ENCODE measurements at places on chromosomes 3 and 15. TPM values are rescaled to one million over a fixed set of nuclear protein-coding genes. Genes with fewer than 3 reads are reported as not detected.

GRCh38 chr3:111810909-111811308 lies 48.2 kb upstream of the PHLDB2 start:
- H3K36me3 ChIP-seq, result no peaks in the 10 kb centered on the region
- H3K27me3 ChIP-seq, result no peaks in the 10 kb centered on the region

- no peak for DNase-seq
- no peaks in the 10 kb centered on the region for H3K4me1 ChIP-seq
- no peaks in the 10 kb centered on the region for H3K36me3 ChIP-seq
- peaks cover 6% of the 10 kb centered on the region for H3K27me3 ChIP-seq
- H3K4me3 ChIP-seq, result no peak overlapping the region
These were observed 67.4 kb downstream of the MECOM start for GRCh38 chr3:169596126-169596525.

- peaks cover 3% of the 10 kb centered on the region for H3K27me3 ChIP-seq
- peak overlapping the region; percentile 99 for H3K4me3 ChIP-seq
- peaks cover 63% of the 10 kb centered on the region for H3K4me1 ChIP-seq
- H3K27ac ChIP-seq, result peak overlapping the region; percentile 70
These were observed 4.2 kb downstream of the TRA2B start for GRCh38 chr3:185933374-185934173.

DNA sequence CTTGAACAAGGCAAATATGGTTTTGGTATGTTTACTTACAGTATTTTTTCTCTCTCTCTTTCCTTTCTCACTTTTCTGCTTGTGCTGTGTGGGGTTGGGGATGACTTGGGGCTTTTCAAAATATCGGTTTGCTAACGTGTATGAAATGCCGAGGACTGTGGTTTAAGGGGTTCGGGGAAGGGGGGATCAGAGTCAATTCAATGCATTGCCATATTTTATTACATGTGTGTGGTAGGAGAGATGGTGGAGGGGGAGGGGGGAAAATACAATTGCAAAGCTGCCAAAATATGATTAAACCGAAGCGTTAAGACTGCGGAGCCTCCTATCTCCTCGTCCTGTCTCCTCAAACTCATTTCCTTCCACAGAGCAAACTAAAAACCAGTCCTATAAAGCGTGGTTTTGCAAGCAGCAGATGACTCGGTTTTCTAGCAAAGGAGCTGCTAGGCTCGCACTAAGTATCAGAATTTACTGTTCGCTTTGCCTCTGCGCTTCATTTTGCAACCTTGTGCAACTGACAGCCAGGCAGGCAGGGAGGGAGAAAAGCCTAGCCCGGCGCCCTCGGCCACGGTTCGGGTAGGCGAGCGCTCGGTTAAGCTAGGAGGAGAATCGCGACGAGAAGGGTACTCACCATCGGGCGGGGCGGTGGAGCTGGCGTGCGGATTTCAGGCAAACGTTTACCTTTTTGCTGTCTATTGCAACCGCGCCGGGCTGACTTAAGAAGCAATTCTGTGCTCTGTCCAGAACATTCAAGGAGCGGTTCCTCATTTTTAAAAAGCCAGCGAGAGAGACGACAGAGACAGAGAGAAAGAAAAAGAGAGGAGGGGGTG lies 4.0 kb upstream of the NR2F2 start:
- H3K27me3 ChIP-seq, result peaks cover 78% of the 10 kb centered on the region
- H3K36me3 ChIP-seq, result no peaks in the 10 kb centered on the region
- no peak overlapping the region for H3K27ac ChIP-seq
- DNase-seq, result no peak
- H3K4me1 ChIP-seq, result peaks cover 11% of the 10 kb centered on the region

- no peak for DNase-seq
- H3K4me3 ChIP-seq, result no peak overlapping the region
- no peaks in the 10 kb centered on the region for H3K27me3 ChIP-seq
- H3K27ac ChIP-seq, result no peak overlapping the region
- H3K4me1 ChIP-seq, result peaks cover 5% of the 10 kb centered on the region
These were observed 3.5 kb upstream of the MEF2A start for GRCh38 chr15:99562238-99562637.

DNA sequence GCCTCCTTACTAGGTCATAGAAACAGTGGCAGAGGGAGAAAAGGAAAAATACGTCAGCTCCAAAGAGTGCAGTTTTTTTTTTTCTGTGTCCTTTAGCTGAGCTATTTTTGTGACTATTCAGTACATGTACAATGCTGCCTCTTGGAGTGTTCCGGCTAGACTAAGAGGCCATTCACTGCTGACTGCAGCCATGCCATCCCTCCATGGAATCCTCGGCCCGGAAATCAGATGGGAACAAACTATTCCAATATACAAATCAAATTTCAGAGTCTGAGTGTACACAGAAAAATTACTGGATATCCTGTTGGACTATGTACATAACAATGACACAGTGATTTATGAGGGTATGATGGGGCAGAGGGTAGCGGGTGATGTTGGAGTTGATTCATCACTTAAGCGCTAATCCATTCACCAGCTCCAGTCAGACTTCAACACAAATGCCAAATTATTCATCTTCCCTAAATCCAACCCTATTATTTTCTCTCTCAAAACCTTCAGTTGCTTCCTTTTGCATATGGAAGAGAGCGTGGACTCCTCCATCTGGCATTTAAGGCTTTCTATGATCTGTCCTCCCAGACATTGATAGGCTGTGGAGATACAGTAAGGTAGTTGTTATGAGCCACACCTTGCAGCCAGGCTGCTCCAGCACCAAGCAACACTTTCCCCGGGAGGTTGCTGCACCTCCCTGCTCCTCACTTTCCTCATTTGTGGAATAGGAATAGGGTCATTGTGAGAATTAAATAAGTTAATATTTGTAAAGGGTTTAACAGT lies 109.1 kb downstream of the LPP start:
- DNase-seq, result no peak
- H3K27me3 ChIP-seq, result no peaks in the 10 kb centered on the region
- H3K4me1 ChIP-seq, result peaks cover 3% of the 10 kb centered on the region

DNA sequence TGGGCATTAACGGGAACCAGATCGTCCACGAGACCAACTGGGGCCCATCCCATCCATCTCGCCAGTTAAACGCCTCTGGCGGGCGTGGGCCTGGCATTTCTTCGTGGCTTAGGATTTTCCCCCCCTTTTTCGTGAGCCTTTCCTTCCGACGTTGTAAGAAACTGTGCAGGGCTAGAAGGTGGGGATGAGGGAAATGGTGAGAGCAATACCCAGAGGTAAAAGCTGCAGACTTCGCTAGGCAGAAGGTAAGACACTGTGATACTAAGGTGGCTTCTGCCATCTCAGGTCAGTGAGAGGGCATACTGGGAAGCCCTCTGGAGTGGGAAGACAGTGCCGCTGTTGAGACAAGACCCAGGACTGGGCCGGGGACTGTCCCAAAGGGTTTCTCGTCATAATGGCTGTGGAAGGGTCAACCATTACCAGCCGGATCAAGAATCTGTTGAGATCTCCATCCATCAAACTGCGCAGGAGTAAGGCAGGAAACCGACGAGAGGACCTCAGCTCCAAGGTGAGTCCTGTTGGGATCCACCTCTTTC lies 666 bp downstream of the MAPKBP1 start:
- H3K27ac ChIP-seq, result peak overlapping the region; percentile 95
- peaks cover 62% of the 10 kb centered on the region for H3K4me1 ChIP-seq
- DNase-seq, result no peak
- no peaks in the 10 kb centered on the region for H3K36me3 ChIP-seq

GRCh38 chr15:33100314-33100713 lies 94.2 kb downstream of the FMN1 start:
- H3K27ac ChIP-seq, result no peak overlapping the region
- H3K27me3 ChIP-seq, result peaks cover under 1% of the 10 kb centered on the region
- H3K36me3 ChIP-seq, result no peaks in the 10 kb centered on the region
- DNase-seq, result no peak
- peaks cover 3% of the 10 kb centered on the region for H3K4me1 ChIP-seq

- H3K4me1 ChIP-seq, result no peaks in the 10 kb centered on the region
- H3K36me3 ChIP-seq, result no peaks in the 10 kb centered on the region
- no peak overlapping the region for H3K27ac ChIP-seq
- no peak overlapping the region for H3K4me3 ChIP-seq
- peaks cover 9% of the 10 kb centered on the region for H3K27me3 ChIP-seq
These were observed 342.0 kb upstream of the NR2F2 start for GRCh38 chr15:95988574-95988887.

DNA sequence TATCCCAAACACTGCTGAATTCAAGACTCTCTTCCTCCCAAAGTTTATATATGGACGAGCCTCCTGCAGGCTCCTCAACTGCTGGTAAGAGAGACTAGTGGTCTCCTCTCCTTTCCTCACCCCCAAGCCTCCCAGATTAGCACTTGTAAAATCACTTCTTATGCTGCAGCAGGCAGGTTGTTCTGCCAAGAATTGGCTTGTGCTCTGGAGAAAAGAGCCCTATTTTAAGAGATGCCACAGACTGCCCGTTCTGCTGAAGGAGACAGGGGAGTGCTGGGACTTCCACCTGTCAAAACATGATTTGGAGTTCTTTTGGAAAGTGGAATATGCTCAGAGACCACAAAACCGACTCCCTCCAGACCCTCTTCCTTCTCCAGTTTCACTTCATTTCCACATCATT lies 230.9 kb upstream of the EIF1B start:
- H3K36me3 ChIP-seq, result no peaks in the 10 kb centered on the region
- H3K4me1 ChIP-seq, result no peaks in the 10 kb centered on the region

DNA sequence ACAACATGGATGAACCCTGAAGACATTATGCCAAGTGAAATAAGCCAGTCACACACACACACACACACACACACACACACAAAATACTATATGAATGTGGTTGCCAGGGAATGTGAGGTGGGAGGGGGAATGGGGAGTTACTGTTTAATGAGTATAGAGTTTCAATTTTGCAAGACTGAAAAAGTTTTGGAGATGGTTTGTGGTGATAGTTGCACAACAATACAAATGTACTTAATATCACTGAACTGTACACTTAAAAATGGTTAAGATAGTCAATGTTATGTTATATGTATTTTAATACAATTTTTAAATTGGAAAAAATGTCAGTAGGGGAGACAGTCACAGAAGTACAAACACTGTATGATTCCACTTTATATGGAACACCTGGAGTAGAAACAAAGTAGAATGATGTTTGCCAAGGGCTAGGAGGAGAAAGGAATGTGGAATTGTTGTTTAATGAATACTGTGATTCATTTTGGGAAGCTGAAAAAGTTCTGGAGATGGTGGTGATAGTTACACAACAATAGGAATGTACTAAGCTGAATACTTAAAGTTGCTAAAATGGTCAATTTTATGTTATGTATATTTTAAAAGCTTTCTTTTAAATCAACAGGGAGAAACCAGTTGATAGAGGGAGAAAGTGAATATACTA lies 76.6 kb downstream of the RPL39L start:
- H3K4me1 ChIP-seq, result peaks cover 77% of the 10 kb centered on the region
- no peak for DNase-seq
- H3K27me3 ChIP-seq, result no peaks in the 10 kb centered on the region
- peak overlapping the region; percentile 70 for H3K27ac ChIP-seq
- H3K4me3 ChIP-seq, result no peak overlapping the region
- H3K36me3 ChIP-seq, result peaks cover 67% of the 10 kb centered on the region

DNA sequence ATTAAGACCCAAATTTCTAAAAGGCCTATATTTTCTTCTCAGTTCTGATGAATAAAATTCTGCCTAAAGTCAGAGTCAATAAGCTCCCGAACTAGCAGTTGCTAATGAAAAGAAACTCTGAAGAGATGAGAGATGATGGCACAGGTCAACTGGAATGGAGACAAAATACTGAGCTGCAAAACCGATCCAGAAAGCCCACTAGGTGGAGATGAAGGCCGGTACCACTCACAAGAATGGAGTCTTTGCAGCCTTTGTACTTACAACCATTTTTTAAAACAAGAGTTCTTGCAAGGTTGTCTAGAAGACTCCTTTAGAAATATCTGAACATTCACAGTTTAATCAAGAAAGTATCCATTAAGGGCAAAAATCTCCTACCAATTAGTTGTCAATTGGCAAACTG lies 119.9 kb upstream of the TJP1 start:
- H3K27ac ChIP-seq, result no peak overlapping the region
- no peaks in the 10 kb centered on the region for H3K4me1 ChIP-seq
- no peaks in the 10 kb centered on the region for H3K27me3 ChIP-seq

- peaks cover 2% of the 10 kb centered on the region for H3K4me1 ChIP-seq
- H3K27ac ChIP-seq, result no peak overlapping the region
- no peaks in the 10 kb centered on the region for H3K27me3 ChIP-seq
- no peaks in the 10 kb centered on the region for H3K36me3 ChIP-seq
- H3K4me3 ChIP-seq, result no peak overlapping the region
These were observed 50.8 kb downstream of the CLDN18 start for GRCh38 chr3:138060792-138061191.

DNA sequence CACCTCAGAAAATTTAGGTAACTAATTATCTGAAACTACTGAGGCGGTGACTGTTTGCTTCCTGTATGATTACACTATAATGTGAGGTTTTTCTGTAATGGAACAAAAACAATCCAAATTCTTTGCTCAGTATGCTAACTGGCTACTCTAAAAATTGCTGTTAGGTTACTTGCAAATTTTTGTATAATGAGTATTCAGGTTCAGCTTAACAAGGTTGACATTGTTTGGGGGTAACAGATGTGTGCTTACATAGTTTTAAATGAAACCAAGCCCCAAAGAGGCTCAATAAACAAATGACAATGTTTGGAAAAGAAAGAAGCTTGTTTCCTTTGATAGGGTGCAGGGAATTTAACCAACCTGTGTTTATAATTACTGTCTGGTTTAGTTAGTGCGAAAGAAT lies 414.5 kb upstream of the MDFIC2 start:
- no peaks in the 10 kb centered on the region for H3K36me3 ChIP-seq
- peaks cover 2% of the 10 kb centered on the region for H3K27me3 ChIP-seq
- no peaks in the 10 kb centered on the region for H3K4me1 ChIP-seq
- DNase-seq, result no peak
- H3K27ac ChIP-seq, result no peak overlapping the region
- no peak overlapping the region for H3K4me3 ChIP-seq

- no peaks in the 10 kb centered on the region for H3K36me3 ChIP-seq
- H3K27me3 ChIP-seq, result no peaks in the 10 kb centered on the region
- DNase-seq, result peak; percentile 20
- no peak overlapping the region for H3K4me3 ChIP-seq
These were observed 95.1 kb upstream of the ZBED2 start for GRCh38 chr3:111690242-111690641.

- no peaks in the 10 kb centered on the region for H3K4me1 ChIP-seq
- H3K4me3 ChIP-seq, result no peak overlapping the region
- H3K27me3 ChIP-seq, result no peaks in the 10 kb centered on the region
- no peak overlapping the region for H3K27ac ChIP-seq
These were observed 93.3 kb upstream of the SLC7A14 start for GRCh38 chr3:170679190-170679589.

DNA sequence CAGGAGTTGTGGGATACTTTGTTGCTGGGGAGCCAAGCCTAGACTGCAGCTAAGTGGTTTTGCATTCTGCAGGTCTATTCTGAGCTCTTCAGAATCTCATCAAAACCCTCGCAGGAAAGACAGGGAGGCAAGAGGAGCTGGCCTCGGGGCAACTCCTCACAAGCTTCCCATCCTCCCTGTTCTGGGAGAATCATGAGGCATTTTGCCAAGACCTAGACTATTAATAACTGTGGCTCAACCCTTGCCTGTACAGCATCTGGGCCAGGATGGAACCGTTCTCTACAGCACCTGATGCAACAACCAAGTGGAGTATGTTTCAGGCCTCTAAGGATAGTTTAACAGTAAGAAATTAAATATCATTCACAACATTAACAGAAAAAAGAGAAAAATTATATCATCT lies 20.2 kb upstream of the SLC6A20 start:
- DNase-seq, result no peak
- peaks cover 8% of the 10 kb centered on the region for H3K4me1 ChIP-seq
- peaks cover 4% of the 10 kb centered on the region for H3K36me3 ChIP-seq
- H3K27me3 ChIP-seq, result no peaks in the 10 kb centered on the region
- no peak overlapping the region for H3K4me3 ChIP-seq

TUSC7 gene
- not detected for total RNA-seq

C3orf62 gene
- total RNA-seq, result 3.0 TPM

HHLA2 gene
- total RNA-seq, result 0.86 TPM

GPR149 gene
- total RNA-seq, result not detected

TBC1D21 gene
- not detected for total RNA-seq

RYR3 gene
- total RNA-seq, result not detected

ARL14 gene
- total RNA-seq, result not detected

Measured in activated CD4-positive, alpha-beta memory T cell treated with anti-CD3 and anti-CD28 coated beads for 36 hours (primary cell).